Upper lobe of left lung (tissue), 6 donors: ENCODE measurements at places on chromosomes 4 and X. TPM values are rescaled to one million over a fixed set of nuclear protein-coding genes. Genes with fewer than 3 reads are reported as not detected.

GRCh38 chrX:55206162-55206941 is 13.8 kb upstream of the PAGE5 start:
- no peak for DNase-seq

DNA sequence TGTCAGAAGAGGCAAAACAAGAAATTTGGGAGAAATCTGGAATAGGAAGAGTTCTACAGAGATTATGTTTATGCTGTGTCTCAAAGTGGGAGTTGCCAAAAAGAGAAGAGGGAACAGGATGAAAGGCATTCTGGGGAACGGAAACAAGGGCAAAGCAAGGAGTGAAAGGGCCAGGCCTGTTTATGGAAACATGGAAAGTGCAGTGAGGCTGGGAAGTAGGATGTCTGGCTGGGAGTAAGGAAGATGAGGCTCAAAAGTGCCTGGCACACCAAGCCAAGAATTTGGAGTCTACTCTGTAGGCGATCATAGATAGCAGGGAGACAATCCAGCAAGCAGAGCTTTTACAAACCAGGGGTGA is 1.8 kb upstream of the CUL4B start:
- no peak for DNase-seq

GRCh38 chr4:145619639-145619996 is 433 bp downstream of the MMAA start:
- peak; percentile 50 for DNase-seq

DNA sequence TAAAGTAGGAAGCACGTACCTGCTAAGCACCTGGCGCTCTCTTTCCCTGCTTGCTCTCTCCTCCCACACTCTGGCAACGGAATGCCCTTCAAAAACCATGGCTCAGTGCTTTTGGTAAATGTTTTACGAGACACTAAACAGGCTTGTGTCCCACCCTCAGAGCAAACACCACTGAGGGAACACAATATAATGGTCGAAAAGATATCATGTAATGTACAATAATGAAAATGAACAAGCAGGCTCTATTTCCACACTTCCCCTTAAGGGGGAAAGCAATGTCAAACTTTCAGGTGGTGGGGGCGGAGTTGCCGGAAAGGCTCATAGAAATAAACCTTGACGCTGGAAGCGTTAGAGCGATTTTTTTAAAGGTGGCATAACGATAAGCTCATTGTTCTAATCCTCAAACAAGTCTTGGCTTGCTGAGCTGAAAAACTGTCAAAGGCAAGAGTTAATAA is 115.1 kb downstream of the RBM47 start:
- peak; percentile 62 for DNase-seq

GRCh38 chrX:53474707-53475106 is 40.5 kb upstream of the HSD17B10 start:
- no peak for DNase-seq

DNA sequence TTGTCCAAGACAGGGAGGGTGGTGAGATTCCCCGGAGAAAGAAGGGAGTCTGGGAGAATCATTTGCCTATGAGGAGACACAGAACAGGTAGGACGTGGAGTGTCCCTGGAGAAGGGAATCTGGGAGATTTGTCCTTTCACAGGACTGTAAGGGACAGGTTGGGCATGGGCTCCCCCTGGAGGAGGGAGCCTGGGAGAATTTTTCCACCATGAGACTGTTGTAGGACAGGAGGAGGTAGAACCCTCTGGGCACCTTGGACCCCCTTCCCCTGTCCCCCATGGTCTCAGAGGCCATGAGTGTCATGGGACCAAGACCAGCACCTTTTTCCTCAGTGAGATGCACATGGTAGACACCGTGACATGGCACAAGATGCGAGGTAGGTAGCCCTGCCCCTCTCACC is 2.8 kb downstream of the PORCN start:
- no peak for DNase-seq

DNA sequence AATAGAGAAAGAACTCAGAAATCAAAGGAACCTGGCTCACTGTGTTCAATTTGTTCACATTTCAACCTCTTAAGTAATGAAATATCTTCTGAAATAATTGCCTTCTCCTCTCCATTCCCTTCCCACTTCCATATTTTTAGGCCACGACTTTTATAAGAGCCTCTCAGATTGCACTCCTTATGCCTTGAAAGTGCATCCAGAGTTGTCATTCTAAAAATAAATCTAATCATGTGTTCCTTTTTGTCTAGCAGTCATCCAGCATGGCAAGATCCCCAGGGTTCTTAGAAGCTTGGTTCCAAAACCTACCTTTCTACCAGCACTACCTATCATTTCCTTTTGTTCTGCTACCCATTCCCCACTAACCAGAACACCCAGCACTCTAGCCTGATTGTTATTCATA is 42.4 kb upstream of the RPA4 start:
- DNase-seq = no peak

- DNase-seq = no peak
These were observed 7.9 kb upstream of the GNRHR start for GRCh38 chr4:67762086-67762485.

GRCh38 chr4:20251796-20252655 is at the start of gene SLIT2:
Gene SLIT2 (plus strand): TSS chr4:20251905. CDS start chr4:20253816, 1,911 bp downstream.
- DNase-seq = peak; percentile 64

DNA sequence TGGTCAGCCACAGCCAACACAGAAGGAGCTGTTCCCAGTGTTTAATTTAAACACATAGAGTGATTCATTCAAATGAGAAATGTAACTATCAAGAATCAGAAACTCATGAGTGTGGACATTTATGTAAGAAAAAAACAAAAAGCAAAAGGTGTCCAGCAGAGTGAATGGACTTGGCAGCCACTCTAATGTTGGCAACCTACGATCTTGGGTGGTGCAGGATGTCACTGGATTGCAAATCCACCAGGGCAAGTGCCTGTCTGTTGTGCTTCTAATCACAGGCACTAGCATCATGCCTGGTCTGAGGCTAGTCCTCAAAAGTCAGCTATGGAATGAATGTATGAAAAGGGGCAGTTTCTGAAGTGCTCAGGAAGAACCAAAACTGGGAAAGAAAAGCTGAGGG is 277.7 kb upstream of the CLNK start:
- no peak for DNase-seq

DNA sequence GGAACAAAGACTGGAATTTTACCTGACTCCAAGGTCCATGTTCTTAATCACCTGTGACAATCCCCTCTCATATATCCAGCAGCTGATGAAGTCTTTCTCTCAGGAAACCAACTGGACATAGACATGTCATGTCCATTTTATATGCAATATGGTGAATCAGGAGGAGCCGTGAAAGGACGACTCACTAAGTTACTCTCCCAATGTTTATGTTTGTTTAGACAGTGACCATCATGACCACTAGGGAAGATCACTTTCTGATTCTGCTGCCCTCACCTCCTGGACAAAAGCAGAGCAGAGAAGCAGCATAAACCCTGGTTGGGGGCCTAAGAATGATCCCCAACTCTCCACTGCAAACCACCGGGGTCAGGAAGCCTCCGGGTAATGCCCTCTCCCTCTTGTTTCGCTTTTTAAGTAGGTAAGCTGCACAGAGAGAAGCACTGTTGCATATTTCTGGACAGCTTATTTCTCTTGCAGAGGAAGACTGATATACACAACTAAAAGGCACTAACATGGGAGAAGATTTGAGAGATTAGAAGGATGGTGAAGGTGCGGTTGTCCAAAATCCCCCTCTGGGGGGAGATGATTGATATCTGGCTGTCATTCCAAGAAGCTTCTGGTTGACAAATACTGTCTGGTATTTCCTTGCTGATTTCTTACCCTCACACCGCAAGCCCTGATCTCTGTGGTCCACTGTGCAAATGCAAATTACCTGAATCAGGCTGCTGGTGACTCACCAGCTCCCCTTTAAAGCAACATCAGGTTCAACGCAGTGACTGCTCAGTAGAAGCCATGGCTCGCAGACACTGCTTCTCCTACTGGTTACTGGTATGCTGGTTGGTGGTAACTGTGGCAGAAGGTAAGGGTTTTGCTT is at the start of gene ODAPH:
TSS of gene ODAPH (plus strand) at position 773 of the 871 bp plus-strand sequence. CDS start at position 790, 17 bp downstream.
- DNase-seq = no peak

DNA sequence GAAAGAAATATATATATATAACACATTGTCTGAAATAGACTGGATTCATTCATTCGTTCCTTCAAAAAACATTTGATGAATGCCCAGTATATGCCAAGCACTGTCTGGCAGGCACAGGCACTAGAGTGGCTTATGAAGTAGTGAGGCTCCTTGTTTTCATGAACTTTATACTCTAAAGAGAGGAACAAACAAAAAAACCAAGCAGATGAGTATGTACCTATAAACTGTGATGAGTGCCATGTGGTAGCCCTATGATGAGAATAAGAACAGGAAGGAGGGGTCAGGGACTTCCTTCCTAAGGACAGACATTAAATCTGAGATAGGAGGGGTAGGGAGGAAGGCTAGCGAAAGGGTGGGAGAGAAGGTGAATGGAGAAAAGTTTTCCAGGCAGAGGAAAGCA is 19.5 kb upstream of the PDGFRA start:
- no peak for DNase-seq

DNA sequence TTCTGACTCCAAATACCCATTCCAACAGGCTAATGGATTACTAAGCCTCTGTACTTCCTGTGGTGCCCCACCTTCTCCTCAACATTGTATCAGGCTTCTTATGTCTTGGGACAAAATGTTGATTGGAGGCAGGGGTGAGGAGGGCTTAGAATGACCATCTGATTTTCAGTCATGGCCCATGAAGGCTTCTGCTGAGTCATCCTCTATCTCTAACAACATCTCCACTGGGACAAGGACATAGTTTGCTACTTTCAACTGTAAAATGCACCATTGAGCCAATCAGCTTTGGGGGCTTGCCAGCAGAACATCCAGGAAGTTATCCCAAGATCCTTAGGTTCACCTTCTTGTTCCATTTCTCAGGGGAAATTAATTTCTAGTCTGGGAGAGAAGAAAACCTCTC is 29.5 kb downstream of the MAGEB17 start:
- no peak for DNase-seq

DNA sequence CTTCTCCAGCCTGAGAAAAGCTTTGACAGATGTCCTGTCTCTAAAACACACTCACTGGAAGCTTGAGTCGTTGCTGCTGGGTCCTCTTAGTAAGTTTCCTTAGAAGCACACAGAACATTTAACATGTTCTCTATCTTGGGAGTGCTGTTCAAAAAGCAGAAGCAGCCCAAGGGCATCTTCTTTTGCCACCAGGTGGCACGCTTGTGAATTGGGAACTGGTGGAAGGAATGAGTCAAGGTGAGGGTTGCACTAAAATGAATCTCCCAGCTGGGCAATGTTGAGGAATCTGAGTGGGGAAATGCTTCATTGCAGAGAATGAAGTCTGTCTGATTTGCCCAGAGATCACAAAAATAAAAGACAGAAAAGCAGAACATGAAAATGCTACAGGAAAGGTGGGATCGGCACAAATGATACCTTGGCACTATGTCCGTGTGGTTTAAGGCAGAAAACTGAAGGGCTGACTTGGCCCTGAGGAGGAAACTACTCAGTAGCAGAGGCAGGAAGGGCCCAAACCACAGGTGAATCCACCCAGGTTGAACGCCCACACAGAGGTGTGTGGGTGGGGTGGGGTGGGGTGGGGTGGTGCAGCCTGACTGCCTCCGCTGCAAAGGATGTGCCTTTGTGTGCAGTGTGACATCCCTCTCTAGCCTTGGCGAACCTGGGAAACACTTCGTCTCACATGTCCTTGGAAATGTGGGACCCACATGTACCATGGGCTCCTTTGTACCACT is 26.0 kb downstream of the KIT start:
- DNase-seq = peak; percentile 40

GRCh38 chrX:103155201-103155600 is 59.7 kb upstream of the BEX4 start:
- no peak for DNase-seq

GRCh38 chr4:98653890-98654867 is 4.2 kb downstream of the TSPAN5 start:
- no peak for DNase-seq

DNA sequence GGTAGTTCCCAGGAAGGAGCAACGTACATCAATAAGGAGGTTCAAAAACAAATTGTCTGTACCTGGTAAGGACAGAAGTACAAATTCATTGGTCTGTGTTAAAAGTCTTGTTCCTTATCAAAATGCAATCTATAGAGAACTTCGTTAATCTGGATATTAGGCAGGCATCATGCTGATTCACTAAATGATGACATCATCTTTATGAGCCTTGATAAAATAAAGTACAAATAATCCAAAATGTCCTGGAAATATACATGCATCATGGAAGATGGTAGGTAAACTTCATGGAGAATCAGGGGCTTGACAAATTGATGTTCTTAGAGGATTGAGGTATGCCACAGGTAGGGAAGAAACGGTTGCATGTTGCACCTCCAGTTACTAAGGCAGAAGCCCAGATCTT is 433.9 kb downstream of the TRIML1 start:
- DNase-seq = no peak

DNA sequence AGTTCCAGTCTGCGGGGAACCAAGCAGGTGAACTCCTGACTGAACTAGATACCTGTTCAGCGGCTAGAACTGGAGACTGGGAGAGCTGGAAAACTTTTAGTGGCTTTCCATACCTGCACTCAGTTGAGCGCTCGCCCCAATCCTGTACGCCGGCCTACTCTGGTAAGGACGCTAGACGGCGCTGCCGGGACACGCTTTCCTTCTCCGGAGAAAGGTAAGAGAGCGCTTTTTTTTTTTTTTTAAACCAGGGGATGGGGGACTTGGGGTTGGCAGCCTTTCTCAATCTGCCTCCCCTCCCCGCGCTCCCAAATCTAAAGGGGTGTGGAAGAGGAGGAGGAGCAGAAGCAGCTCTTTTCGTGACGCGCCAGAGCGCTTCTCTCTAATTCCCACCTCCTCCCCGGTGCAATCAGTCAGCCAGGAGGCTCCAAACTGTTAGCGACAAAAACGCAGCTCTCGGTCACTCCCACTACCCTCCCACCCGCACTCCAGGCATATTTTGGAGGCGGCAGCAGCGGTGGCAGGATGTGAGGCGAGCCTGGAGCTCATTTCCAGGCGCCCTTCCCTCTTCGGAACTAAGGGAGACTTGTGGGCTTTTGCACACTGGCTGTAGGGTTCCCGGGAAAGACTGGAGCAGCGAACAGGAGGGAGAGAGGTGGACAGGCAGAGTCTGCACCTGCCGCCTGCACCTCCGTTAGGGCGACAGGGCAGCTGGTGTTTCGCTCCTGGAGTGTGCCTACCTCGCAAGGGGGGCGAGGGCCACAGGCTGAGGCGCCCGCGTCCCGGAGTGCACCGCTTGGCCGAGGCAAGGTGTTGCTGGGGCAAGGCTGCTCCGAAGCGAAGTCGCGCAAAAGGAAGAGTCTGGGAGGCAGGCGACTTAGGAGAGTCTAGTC is at the start of gene IL1RAPL2:
TSS of gene IL1RAPL2 (plus strand) at position 409 of the 890 bp plus-strand sequence.
- peak; percentile 42 for DNase-seq

GRCh38 chr4:211033-211511 is 86.8 kb downstream of the ZNF718 start:
- no peak for DNase-seq

- no peak for DNase-seq
These were observed 4.5 kb downstream of the PRRG1 start for GRCh38 chrX:37353646-37354045.

The GSX2 gene
- total RNA-seq = not detected

The RTL3 gene
- total RNA-seq = not detected
